Cardiac muscle cell (in vitro differentiated cells and primary cell): ENCODE measurements at places on chromosomes 1 and 21. TPM values are rescaled to one million over a fixed set of nuclear protein-coding genes. Genes with fewer than 3 reads are reported as not detected.
A peak's percentile ranks its signal among the peaks of the same experiment; 100 is the strongest.

DNA sequence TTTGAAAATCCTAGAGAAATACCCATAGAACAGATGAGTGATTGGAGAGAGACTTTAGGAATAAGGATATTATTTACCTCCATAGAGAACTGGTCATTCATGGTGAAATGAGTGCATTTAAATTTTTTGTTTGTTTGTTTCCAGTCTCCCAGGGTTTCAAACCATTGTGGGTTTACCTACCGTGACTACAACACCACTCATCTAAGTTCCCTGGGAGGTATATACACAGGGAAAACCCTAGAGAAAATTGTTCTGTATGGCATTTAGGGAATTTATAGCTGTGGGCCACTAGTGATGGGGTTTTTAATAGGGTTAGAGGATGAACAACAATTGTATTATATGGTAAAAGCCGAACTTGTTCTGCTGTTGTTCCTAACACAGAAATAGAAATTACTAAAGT is 109.2 kb downstream of the USP25 start:
- no peak for DNase-seq

CTSS gene
- not detected in 2 replicates for polyA plus RNA-seq

DNA sequence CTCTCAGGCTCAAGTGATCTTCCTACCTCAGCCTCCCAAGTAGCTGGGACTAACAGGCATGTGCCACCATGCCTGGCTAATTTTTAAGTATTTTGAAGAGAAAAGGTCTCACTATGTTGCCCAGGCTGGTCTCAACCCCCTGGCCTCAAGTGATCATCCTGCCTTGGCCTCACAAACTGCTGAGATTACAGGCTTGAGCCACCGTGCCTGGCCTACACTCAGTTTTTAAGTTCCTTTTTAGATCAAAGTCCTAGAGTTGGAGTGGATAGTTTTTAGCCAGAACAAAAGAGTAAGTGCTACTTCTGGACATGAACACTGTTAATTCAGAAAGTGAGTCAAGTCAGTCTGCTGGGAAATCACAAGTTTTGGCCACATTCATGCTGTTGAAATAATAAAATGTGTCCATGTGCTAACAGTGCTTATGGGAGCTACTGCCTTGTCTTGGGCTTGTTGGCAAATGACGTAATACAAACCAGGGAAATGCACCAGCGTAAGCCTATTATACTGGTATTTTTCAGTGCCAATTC is 84.2 kb downstream of the NDUFS5 start:
- DNase-seq: no peak

DNA sequence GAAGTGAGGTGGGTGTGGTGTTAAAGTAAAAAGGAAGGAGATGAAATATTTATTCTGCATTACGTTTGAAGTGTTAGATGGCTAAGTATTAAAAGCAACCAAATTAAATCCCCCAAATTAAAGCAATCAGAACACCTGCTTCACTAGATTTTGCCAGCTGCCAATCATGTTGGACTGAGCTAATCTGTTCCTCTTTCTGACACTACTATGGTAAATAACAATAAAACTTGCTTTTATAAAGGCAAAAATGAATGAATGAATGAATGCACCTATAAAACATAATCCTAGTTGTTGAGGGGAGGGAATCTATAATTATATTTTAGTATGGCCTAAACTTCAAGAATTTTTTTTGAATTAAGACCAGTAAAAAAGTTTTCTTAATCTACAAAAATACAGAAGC is 51.0 kb downstream of the RAB3GAP2 start:
- no peak for DNase-seq

DNA sequence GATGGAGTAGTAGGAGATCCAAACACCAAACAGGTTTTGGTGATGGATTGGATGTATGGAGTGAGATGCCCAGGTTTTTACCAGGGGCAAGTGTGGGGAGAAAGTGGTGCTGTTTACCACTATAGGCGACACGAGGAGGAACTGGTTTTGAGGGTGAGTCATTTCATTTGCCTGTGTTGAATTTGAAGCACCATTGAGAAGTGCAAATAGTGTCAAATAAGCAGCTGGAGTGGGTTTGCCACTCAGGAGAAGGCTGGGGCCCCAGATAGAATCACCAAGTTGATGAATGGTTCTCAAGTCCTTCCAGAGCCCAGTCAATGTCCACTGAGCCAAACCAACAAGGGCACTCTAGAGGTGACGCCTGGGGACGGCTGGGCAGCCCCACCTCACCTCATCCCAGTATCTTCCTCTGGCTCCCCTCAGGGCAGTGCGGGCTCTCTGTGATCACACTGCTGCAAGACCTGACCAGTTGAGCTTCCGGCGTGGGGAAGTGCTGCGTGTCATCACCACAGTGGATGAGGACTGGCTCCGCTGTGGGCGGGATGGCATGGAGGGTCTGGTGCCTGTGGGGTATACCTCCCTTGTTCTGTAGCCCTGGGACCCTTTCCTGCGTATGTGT is 9.4 kb downstream of the RUSC1 start:
- no peak for DNase-seq

GRCh38 chr1:225694151-225694603 is 41.3 kb upstream of the ENAH start:
- peak; percentile 97 for DNase-seq

HENMT1 gene
- polyA plus RNA-seq: 1.9 and 3.9 TPM in 2 replicates

- no peak for DNase-seq
Measured at GRCh38 chr1:234512451-234512861, 33.5 kb upstream of the TARBP1 start.

DNA sequence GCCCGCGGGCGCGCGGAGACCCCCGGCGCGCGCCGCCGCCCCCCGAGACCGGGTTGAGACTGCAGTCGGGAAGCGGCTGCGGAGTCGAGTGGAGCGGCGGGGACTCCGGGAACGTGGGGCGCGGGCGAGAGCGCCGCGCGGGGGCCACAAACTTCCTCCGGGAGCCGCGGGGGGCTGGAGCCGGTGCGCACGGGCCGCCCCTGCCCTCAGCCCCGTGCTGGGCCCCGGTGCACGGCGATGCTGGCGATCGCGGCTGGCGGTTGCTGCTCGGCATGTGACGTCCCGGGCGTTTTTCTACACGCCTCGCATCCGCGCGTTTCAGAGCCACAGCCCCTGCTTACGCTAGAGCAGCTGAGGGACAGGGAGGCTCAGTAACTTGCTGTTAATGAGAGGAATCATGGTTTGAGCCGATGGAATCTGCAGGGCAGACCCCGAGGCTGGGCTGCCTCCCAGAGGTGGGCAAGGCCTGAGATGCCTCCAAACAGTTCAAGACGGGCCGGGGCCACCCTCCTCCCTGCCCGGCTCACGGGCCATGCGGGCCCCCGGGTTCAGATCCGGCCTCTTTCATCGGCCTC is 520 bp downstream of the TMEM201 start:
- peak; percentile 58 for DNase-seq

NTRK1 gene
- 2.4 and 3.9 TPM in 2 replicates for polyA plus RNA-seq

- no peak for DNase-seq
Measured at GRCh38 chr1:66364578-66365391, 169.2 kb upstream of the SGIP1 start.

GAS5 gene
- polyA plus RNA-seq: 158 and 248 TPM in 2 replicates

DNA sequence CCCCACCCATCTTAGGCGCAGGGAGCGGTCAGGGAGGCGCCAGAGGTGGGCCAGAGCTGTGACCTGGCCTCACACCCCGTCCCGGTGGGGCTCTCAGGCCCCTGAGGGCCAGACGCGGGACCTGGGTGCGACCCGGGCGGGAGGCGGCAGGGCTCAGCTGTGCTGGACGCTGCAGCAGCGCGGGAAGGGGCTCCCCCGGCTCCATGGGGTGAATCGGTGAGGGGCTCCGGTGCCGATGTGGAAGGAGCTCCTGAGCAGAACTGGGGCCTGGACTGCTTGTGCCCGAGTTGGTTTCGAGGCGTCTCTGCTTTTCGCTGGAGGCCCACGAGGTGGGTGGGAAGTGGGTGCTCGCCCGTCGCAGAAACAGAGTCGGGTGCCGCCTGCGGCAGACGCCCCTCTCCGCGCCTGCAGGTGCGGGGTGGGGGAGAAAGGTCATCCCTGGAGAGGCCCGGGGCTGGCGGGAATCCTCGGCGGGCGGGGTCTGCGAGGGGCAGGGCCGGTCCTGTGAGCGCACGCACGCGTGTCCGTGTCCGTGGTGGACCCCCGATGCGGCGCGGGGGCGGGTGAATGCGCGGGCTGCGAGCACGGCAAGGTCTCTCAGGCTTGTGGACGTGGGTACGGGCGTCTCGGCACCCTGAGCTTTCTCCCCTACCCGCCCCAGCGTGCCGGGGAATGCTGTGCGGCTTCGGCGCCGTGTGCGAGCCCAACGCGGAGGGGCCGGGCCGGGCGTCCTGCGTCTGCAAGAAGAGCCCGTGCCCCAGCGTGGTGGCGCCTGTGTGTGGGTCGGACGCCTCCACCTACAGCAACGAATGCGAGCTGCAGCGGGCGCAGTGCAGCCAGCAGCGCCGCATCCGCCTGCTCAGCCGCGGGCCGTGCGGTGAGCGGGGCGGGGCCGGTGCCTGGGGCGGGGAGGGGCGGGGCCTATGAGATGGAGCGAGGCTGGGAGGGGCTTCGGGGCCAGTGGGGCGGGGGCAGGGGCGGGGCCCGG is 20.4 kb downstream of the AGRN start:
- DNase-seq: peak; percentile 91

DNA sequence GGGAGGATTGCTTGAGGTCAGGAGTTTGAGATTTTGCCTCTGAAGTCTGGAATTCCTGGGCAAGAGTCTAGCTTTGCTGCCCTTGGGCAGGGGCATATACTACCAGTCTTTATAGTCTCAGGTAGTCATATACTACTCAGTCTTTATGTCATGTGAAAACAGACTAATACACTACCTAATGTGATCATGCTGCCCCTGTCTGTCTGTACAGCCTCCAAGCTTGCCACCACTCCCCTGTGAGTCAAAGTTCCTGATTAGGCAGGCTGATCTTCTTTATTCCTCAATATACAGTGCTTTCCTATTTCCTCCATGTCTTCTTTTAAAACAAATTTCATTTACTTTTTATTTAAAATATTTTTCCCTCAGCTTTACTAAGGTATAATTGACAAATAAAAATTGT is 105.3 kb upstream of the BEND5 start:
- no peak for DNase-seq

DNA sequence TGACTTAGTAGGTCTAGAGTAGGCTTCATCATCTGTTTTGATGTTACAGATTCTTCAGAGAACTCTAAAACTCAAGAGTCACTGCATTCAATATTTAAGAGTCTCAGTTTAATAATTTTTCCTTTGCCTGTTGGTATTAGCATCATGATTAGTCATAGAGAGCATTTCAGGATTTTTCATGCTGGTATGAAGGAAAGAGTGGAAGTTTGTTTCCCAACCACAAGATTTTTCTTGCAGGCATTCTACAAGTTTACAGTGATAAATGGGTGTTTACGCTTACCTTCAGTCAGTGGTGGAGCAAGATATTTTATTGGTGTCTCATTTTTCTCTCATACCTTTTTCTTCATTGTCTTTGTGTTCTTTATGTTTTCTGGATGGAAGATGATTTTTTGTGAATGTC is 58.4 kb upstream of the MYOCOS start:
- DNase-seq: no peak

GRCh38 chr1:156752843-156753482 is 1.5 kb upstream of the HDGF start:
- no peak for DNase-seq

ARHGAP29 gene
- polyA plus RNA-seq: 8.1 and 9.7 TPM in 2 replicates

NEGR1 gene
- 0.20 and 0.35 TPM in 2 replicates for polyA plus RNA-seq

GRCh38 chr1:215672482-215672881 is 105.4 kb downstream of the KCTD3 start:
- DNase-seq: no peak

- DNase-seq: peak; percentile 65
Measured at GRCh38 chr1:55362558-55362957, 147.4 kb upstream of the USP24 start.

DNA sequence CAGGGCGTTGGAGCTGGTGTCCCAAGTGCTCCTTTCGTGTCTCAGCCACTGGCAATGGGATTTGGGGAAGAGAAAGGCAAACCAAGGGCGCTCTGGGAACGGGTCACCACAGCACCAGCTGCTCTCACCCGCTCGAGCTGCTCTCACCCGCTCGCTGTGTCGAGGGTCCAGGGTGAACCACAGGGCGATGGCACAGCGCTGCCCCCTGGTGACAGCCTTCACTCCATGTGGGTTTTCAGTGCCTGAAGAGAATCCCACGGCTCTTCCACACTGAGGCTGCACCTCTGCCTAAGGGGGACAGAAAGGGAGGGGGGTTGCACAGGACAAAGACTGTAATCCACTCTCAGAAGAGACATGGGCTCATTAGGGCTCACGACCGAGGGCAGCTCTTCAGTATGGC is 7.1 kb upstream of the CLDN19 start:
- DNase-seq: peak; percentile 35

CLCA2 gene
- not detected in 2 replicates for polyA plus RNA-seq

RXRG gene
- polyA plus RNA-seq: 296 and 429 TPM in 2 replicates

GRCh38 chr1:212623603-212624002 is 15.0 kb downstream of the ATF3 start:
- no peak for DNase-seq

ABL2 gene
- 5.0 and 6.9 TPM in 2 replicates for polyA plus RNA-seq

ARHGEF19 gene
- polyA plus RNA-seq: 6.7 and 11.6 TPM in 2 replicates

GRCh38 chr1:11571906-11572616 is 82.2 kb downstream of the FBXO2 start:
- DNase-seq: no peak

SLC30A1 gene
- polyA plus RNA-seq: 6.8 and 7.1 TPM in 2 replicates

DNA sequence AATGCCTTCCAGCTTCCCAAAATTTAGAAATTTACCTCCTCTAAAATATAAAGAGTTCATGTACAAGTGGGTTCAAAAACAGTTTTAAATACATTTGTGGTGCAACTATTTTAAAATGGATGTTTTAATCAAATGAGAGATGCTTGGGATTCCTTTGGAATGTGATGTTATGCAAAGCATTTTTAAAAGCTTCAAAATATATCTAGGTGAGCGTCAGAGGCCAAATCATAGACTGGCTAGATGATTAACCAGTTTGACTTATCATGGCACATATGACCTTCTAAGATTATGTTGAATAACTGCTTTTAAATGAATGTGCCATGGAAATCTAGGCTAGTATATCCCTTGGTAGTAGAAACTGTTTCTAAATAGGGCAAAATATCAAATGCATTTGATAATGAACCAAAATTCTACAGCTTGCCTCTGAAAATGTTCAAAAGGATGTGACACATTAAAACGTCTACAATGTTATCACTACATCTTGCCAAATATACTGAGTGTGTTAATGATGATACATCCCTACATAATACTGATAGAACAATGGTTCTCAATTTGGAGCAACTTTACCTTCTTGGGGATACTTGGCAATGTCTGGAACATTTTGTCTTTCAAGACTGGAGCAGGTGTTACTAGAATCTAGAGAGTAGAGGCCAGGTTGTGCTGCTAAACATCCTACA is 650.9 kb upstream of the ADGRL2 start:
- DNase-seq: no peak

GRCh38 chr1:58157256-58157655 is 389.3 kb downstream of the OMA1 start:
- DNase-seq: no peak
